ENCODE measurements at places on chromosomes 3 and 15.

GRCh38 chr3:9679476-9680080 is 24.1 kb upstream of the CPNE9 start:
- DNase-seq = no peak

GRCh38 chr3:140292170-140292569 is 357.2 kb downstream of the CLSTN2 start:
- DNase-seq = no peak

GRCh38 chr15:66692808-66693596 is 9.0 kb upstream of the SMAD6 start:
- no peak for DNase-seq

DNA sequence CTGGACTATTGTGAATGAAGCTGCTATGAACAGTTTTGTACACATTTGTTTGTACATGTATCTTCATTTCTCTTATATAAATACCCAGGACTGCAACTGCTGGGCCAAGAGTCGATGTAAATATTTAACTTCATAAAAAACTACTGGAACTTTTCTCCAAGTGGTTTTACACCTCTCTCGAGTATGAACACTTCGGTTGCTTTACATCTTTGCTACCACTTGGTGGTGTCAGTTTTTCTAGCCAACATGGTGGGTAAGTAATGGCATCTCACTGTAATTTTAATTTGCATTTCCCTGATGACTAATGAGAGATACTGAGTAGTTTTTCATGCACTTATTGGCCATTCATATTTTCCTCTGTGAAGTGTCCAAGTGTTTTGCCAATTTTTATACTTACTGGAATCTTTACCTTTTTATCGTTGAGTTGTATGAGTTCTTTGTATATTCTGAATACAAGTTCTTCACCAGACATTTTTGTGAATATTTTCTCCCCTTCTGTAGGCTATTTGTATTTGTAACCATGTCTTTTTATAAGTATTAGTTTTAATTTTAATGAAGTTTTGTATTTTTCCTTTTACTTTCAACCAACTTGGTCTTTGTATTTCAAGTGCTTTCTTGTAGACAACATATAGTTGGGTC is 44.4 kb downstream of the PCOLCE2 start:
- peak; percentile 76 for DNase-seq

DNA sequence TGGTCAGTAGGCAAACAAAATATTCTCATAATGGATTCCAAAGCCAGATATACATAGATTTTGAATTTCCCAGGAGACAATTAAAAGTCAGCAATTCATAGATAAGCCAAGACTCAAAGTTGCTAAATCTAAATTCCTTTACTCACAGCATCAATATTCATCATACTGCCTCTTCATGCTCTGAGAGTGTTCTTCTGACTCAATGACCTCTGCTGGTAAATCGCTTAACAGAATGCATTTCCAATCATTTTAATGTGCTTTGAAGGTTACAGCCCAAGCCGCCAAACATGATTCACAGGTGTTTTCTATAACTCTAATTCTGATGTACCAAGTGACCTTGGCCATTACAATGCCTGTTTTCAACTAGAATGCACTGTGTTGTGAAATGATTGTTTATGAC is 24.2 kb upstream of the SLC4A7 start:
- DNase-seq = no peak

DNA sequence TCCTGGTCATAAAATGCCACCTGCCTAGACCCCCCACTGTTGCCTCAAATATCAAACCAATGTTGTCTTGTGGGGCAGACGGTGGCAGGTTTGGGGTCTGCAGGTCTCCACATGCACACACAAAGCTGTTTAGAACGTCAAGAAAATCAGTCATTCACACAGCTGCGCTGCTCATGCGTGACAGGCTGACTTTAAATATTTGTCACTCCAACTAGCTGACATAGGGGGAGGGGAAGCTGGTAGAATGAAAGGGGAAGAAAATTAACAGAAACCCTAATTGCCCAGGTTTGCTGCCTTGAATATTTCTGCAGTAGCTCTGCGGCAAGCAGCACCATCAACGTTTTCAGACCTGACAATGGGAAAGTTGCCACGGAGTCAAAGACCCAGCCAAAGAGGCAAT is 201.8 kb downstream of the ABHD5 start:
- DNase-seq = no peak

GRCh38 chr3:61524933-61525332 is 36.4 kb upstream of the PTPRG start:
- DNase-seq = no peak

GRCh38 chr15:81560405-81560804 is 186.4 kb upstream of the TMC3 start:
- DNase-seq = no peak

- DNase-seq = no peak
Measured at GRCh38 chr3:167487556-167487955, 13.7 kb upstream of the SERPINI2 start.

- no peak for DNase-seq
Measured at GRCh38 chr3:104316118-104316517, 1050.6 kb upstream of the ALCAM start.

DNA sequence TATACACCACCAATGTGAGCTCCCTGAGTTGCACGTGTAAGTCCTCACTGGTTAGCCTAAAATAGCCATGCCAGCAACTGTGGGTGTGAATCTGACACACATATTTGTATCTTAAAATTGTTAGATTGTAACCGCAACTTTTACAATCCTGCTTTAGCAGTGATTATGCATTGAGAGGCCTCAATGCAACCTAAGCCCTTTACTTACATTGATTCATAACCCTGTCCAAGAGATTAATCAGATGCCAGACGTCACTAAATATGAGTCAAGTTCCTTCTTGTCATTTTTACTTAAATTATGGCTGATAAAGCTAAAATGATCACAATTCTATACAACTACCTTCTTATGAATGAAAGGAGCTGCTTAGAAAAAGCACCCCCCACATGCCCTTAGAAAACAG is 46.9 kb downstream of the IL17RD start:
- DNase-seq = no peak

DNA sequence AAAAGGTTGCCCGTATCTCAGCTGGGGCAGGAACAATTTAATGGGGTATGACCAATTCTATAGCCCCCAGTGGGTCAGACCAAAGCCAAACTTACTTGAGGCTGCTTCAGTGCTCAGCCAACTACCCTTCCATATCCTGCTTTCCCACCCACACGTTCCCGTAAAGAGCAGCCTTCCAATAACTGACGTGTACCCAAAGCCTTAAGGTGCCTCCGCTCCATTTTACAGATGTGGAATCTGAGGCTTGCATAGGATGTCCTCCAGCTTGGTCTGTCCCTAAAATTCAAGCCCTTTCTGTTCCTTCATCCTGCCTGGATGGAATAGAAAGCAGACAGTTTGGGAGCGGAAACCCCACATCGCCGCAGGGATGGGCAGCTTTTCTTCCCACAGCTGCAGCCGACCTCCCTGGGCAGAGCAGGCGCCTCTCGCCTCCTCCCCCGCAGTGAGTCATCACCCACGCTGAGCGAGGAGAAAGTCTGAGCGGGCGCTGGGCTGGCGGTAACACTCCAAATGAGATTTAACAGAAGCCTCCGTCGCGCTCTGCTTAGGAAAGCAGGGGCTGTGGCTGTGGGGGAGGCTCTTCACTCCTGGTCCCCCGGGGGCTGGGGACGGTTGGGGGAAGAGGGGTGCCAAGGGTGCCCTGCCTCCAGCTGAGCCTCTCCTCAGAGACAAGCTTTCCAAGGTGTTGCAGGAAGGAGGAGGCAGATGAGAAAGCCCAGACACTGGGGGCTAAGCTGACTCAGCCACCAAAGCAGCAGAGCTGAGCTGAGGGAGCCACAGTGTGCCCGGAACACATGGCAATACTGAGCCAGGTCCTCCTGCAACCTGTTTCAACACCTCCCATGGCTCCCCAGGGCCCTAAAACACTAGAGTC is 57.8 kb upstream of the HRH1 start:
- DNase-seq = peak; percentile 29

DNA sequence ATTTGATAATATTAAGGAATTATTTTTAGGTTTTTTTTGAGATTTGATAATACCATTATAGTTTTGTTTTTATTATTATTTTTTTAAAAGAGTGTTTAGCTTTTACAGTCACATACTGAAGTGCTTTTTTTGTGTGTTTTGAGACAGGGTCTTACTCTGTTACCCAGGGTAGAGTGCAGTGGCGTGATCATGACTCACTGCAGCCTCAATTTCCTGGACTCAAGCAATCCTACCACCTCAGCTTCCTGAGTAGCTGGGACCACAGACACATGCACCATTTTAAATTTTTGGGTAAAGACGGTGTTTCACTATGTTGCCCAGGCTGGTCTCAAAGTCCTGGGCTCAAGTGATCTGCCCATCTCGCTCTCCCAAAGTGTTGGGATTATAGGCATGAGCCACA is 73.0 kb downstream of the SUMF1 start:
- no peak for DNase-seq

GRCh38 chr3:16056217-16056616 is 118.3 kb upstream of the GALNT15 start:
- no peak for DNase-seq

GRCh38 chr3:53936347-53936746 is 44.7 kb upstream of the SELENOK start:
- DNase-seq = no peak

- no peak for DNase-seq
Measured at GRCh38 chr3:25396251-25396650, 31.8 kb upstream of the RARB start.

DNA sequence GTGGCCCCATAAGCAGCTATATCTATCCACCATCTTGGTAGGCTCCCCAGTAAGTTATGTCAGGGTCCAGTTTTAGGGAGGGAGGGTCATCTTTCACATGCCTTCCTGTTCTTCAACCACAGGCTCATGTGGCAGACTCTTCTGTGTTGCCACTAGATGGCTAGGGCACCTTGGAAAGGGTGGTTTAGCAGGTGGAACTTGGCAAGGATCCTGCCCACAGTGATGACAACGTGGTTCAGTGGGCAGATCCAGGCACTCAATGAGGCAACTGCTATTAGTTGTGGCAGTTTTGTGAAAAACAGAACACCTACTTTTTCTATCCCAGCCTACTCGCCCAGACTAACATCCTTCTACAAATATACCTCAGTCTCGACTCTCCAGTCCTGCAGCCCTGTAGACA is 7.2 kb upstream of the RBP1 start:
- no peak for DNase-seq

GRCh38 chr3:25281041-25281731 is 146.9 kb upstream of the RARB start:
- no peak for DNase-seq

DNA sequence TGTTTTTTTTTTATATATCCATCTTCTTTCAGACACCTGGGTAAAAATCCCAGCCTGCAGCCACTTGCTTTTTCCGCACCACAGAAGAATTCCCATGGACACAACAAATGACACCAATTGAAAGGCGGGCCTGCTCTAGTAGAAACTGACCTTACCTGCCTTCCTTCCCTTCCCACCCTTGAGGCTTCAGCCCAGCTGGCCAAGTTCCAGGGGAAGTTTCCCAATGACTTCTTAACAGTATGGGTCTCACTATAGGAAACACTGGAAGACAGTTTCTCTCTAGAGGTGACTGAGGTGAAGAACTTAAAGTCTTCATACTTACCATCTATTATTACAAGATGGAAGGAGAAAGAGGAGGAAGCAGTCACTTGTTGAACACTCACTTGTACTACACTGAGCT is 714.2 kb upstream of the NR2F2 start:
- DNase-seq = peak; percentile 69

DNA sequence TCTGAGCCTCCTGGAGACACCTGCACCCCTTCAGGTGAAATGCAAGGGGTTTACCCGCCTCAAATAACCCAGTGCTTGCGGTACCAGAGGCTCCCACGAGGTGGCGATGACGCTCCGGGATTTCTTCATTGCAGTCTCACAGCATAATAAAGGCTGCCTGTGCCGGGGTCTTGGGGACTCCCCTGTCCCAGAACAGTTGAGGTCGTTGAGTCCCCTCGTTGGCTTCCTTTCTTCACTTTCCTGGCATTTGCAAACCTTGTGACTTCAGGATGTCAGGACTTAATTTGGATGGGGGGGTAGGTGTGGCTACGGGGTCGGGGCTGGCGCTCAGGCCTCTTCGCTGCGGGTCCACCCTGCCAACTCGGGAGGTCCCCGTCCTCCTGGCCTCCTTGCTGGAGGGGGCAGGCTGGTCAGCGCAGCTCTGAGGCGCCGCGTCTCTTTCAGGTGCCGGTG is 1.3 kb downstream of the GNAT1 start:
- peak; percentile 73 for DNase-seq

- no peak for DNase-seq
Measured at GRCh38 chr3:9686050-9686550, 17.5 kb upstream of the CPNE9 start.

GRCh38 chr15:51307811-51308210 is 30.6 kb downstream of the CYP19A1 start:
- DNase-seq = no peak

- DNase-seq = no peak
Measured at GRCh38 chr3:12218161-12218560, 59.4 kb upstream of the TIMP4 start.

GRCh38 chr3:126731044-126731443 is 27.0 kb downstream of the CHCHD6 start:
- DNase-seq = no peak

DNA sequence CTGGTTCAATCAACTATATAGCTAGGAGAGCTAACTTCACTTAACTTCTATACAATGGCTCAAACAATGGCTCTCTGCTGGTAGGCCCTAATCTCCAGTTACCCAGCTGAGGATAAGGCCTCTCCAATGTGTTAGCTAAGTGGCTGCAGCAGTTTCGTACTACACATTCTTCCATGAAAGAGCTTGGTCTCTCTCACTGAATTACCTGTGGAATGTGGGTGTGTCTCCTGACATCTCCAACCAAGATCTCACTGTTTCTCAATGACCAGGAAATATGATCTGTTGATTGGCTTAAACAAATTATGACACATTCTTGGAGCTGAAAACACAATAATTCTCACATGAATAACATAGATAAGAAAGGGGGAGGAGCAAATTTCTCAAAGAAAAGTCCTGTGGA is 169.8 kb upstream of the ROBO1 start:
- peak; percentile 32 for DNase-seq

GRCh38 chr3:120298996-120299395 is 14.0 kb upstream of the GPR156 start:
- DNase-seq = no peak

- no peak for DNase-seq
Measured at GRCh38 chr3:153866901-153867300, 254.3 kb upstream of the ARHGEF26 start.

GRCh38 chr3:64443546-64444381 is 218.5 kb upstream of the PRICKLE2 start:
- no peak for DNase-seq

GRCh38 chr3:55551644-55552043 is 64.5 kb upstream of the WNT5A start:
- no peak for DNase-seq

GRCh38 chr3:38640661-38641452 is 8.6 kb downstream of the SCN5A start:
- DNase-seq = no peak

GRCh38 chr3:177725165-177725564 is 527.9 kb upstream of the TBL1XR1 start:
- DNase-seq = no peak

GRCh38 chr15:92623435-92623834 is 32.1 kb downstream of the FAM174B start:
- DNase-seq = no peak
